ENCODE measurements at places on chromosomes 12 and 14.

DNA sequence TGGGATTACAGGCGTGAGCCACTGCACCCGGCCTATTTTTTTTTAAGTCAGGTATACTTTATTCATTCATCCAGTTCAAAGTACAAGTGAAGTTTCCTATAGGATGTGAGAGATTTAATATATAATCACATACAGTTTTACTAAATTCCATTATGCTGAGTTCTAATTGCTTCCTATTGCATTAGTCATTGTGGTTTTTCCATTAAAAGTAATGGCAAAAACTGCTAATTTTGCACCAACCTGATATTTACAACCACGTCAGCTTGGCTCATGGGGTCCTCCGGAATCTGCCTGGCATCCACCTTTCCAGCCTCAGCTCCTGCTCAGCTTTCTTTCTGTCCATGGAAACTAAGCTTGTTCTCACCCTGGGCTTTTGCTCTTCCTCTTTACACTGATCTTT is 67.0 kb upstream of the CSRP2 start:
- no peak for DNase-seq

DNA sequence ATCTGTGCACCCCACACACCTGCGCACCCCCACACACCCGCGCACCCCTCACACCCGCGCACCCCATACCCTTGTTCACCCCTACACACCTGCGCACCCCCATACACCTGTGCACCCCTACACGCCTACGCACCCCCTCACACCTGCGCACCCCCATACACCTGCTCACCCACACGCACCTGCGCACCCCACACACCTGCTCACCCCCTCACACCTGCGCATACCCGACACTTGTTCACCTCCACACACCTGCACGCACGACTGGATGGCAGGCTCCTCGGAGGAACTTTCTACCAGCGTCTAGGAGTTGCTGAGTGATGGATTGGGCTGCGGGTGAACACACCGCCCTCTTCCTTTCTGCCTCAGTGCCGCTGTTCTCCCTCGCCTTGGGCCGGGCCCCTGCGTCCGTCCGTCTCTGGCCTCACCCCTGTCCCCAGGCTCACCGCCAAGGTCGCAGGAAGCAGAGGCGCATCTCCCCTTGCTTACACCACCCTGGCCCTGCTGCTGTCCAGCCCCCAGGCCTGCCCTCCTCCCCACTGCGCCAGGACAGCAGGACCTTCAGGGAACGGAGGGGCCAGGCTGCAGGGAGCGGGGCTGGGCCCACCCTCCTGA is 20.7 kb upstream of the TMEM106C start:
- no peak for DNase-seq

DNA sequence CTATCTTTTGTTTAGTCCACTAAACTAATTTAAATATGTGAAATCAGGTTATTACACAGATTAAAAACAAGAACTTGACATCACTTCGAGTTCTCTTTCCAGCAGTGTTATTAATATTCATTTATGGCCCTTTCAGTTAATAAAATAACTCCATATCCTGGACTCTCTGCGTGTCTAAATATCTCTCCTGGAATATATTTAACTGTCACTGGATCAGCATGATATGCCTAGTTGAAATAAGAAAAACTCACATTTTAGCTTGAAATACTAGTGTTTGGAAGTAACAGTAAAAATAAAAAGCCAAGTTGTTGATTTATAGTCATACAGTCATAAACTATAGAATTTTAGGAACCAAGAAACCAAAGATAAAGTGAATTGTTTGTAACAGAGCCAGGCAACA is 45.6 kb downstream of the ABCC9 start:
- DNase-seq: no peak

GRCh38 chr12:93723568-93723930 is 46.4 kb downstream of the CRADD start:
- DNase-seq: no peak

DNA sequence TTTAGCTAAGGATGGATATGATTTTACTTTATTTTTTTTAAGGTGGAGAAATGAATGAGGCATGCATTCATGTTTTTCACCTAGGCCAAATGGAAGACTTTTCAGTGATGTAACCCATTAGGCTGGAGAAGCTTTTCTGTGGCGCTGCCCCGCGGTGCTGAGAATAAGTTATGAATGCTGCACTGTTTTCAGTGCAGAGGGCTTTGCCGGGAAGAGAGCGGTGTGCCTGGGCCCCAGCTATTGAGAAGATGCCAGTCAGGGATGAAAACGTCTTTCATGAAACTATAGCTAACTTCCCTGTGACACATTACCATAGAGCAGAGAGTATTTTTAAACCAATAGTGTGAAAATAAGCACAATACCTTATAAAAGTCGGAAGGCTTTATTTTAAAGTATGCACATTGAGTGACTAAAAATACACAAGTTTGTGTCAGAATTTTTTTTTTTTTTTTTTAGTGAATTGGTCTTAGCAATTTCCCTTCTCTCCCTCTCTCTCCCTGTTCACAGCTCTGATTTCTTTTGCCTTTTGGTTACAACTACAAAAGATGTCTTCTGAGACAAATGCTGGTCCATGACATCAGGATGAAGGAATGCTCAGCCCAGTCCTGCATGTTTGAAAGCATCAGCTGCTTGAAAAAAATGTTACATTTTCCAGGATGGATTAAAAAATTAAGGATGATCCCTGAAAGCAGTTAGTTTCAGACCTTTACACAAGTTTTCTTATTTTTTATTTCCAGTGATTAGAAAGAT is 48.3 kb downstream of the NPAS3 start:
- DNase-seq: no peak

GRCh38 chr12:49230176-49230804 is 34.6 kb upstream of the TUBA1C start:
- DNase-seq: no peak

All from GM12865 (cell line).